Activated CD8-positive, alpha-beta memory T cell treated with anti-CD3 and anti-CD28 coated beads for 1 hour (primary cell): ENCODE measurements at places on chromosomes 3 and 15.

DNA sequence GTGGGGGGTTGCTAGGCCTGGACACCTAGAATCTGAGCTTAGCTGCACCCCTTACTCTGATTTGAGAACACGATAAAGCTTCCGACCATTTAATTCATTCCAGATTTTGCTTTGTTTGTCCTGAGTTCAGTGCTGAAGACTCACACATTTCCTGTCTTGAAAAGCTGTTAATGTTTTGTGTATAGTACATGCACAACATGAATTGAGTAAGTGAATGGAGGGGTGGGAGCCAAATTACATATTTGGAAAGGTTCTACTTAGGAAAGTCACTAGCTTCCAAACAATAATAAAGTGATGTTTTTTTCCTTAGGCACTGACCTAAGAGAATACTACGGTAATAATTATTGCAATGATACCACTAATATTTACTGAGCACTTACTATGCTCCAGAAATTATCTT, 955.2 kb upstream of the NR2F2 start:
- DNase-seq: no peak

DNA sequence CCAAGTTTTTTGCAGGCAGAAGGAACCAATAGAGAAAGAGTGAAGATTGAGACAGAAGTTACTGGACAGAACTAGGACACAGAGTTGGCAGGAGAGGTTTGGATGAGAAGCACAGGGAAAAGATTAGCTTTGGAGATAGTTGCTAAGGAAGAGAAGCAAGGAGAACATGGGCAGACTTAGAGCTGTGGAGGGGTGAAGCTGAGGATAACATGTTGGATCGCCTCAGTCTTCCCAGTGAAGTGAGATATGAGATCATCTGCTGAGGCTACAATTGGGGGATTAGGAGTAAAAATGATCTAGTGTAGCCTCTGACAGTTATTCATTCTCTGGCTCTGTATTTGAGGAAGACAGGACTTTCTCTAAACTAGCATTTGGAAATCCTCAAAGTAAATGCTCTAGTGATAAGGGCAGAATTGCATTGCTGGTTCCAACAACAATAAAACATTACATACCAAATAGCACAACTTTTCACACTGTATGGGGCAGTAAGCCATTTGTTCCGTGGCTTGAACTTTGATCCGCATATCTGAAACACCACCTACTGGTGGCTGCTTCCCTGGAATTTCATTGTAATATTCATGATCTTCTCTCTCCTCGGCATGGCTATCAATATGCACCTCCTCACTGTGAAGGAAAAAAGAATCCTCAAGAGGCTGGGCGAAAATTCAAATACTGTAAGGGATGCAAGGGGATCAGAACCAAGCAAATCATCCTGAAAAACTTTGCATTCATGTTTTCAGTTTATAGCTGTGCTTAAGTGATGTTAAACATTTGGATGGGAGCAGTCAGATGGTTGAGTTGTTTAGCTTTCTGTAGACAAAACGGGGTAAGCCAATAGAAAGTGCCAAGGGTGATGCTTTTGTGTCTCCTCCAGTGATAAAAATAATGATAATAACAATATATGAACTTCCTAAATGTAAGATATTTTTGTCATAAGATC, 22.2 kb upstream of the EID1 start:
- no peak for DNase-seq

- peak; percentile 74 for DNase-seq
Measured at GRCh38 chr15:74995182-74995778, at the start of gene SCAMP5. Gene SCAMP5, plus strand, starts transcription at chr15:74995563. Its CDS starts 16,277 bp downstream, at chr15:75011840.

- DNase-seq: no peak
Measured at GRCh38 chr15:52196891-52197290, 5.7 kb upstream of the GNB5 start.

- DNase-seq: no peak
Measured at GRCh38 chr3:159185443-159186050, 383.7 kb downstream of the MFSD1 start.

GRCh38 chr3:15055019-15055557, 10.0 kb downstream of the MRPS25 start:
- DNase-seq: no peak

GRCh38 chr3:15097891-15098290, 1.1 kb downstream of the RBSN start:
- no peak for DNase-seq

DNA sequence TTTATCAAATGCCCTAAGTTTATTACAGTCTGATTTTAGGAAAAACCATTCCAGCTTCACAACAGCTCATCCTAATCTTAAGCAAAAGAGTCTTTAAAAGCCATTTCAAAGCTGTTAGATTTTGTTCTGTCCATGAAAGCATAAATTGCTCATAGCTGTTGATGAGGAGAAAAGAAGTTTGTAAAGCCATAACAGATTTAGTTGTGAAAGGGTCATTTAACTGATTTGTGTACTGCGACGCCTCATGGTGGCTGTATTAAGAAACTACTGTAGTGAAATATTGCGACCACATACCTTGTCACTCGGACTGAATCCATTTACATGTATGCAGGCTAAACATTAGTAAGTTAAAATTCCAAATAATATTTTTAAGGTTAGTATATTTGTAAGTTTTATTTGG, 20.9 kb downstream of the BBX start:
- no peak for DNase-seq

GRCh38 chr3:70507486-70507885, 195.0 kb upstream of the MDFIC2 start:
- DNase-seq: no peak

GRCh38 chr15:40957581-40958051, 4.3 kb downstream of the CHAC1 start:
- DNase-seq: no peak

- no peak for DNase-seq
Measured at GRCh38 chr3:120572027-120572426, 24.1 kb upstream of the NDUFB4 start.

DNA sequence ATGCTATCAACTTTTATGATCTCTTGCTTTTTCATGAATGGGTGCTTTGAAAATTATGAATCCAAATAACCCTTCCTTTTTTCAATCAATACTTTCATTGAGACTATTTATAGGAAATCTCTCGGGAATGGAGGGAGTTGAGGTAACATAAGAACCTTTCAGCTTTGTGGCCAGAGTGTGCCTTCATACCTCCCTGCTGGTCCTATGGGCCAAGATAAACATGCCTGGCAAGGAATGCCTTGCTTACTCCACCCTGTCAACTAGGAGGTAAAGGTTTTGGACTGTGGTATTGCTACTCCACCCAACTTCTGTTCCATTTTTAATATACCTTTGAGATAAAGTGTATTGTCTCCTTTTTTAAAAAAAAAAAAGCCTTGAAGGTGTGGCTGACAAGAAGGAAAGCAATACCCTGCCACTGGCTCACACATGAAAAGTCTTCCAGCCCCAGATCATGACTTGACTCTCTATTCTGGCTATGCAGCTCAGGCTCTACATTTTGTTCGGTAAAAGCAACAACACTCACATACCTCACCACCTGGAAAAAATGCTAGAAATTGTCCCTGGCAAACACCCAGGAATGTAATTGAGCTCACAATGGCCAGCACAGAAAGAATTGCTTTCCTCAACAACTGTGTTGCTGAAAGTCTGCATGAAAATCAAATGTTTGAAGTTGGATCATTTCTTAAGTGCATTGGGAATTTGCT, 35.8 kb downstream of the COL8A1 start:
- no peak for DNase-seq

DNA sequence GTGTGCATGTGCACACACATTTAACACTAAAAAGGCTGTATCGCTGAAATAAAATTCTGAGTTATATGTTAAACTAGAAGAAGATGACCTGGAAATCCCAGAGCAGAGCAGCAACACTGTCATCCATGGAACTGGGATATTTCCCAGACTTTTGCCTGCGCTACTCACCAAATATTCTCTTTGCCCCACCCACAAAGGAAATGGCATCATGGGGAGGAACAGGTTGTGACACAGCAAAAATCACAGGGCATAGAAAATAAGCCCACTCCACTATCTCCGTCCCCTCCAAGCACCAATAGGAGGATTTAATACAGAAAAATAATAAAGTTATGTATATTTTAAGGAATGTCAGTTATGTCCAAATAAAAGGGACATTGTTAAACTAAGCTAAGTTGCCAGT, 71.7 kb downstream of the COL8A1 start:
- no peak for DNase-seq

GRCh38 chr3:67418426-67419217, 235.8 kb downstream of the SUCLG2 start:
- no peak for DNase-seq

- no peak for DNase-seq
Measured at GRCh38 chr3:29892976-29893554, 612.2 kb downstream of the RBMS3 start.

- DNase-seq: no peak
Measured at GRCh38 chr3:104575634-104576033, 791.1 kb upstream of the ALCAM start.

GRCh38 chr3:195209083-195209846, 61.7 kb downstream of the XXYLT1 start:
- DNase-seq: no peak

- no peak for DNase-seq
Measured at GRCh38 chr15:84827246-84827645, 10.1 kb downstream of the ALPK3 start.

GRCh38 chr3:73094129-73094528, 32.7 kb downstream of the EBLN2 start:
- DNase-seq: no peak

GRCh38 chr3:25437953-25438352, 9.9 kb downstream of the RARB start:
- no peak for DNase-seq

DNA sequence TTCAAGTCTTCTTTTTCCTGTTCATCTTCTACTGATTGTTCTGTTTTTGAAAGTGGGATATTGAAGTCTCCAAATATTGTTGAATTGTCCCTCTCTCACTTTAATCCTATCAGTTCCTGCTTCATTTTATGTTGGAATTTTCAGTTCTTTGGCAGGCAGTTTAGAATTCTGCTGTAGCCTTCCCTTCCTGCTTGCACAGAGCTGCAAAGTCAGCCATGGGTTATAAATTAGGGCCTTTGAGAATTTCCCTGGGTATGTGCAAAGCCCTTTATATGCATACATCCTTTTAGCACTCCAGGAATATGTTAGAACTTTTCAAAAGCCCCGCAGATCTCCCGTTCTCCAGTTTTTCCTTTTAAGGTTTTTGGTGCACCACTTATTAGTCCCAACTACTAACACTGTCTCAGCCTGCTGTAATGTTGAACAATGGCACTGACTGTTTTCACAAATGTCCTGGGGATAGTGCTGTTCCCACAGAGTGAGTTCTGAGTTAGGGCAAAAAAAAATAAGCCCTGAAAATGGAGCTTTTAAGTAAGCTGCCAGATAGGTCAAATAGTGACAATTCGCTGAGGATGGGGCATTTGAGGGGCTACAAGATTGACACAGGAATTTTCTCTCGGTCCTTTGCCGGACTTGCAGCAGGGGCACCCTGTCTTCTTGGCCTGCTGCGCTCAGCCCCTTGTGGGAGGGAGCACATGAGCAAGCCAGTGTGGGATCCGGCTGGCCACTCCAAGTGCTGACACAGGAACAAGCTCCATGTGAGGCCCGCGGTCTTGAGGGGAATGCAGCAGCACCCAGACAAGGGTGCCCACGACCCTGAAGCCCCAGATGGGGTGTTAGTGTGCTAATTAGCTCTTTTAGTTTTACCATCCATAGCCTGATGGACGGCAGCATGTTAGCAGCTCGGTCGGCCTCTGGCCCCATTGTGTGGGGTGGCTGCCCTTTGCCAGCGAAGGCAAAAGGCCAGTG, 96.0 kb downstream of the VPS8 start:
- DNase-seq: no peak

DNA sequence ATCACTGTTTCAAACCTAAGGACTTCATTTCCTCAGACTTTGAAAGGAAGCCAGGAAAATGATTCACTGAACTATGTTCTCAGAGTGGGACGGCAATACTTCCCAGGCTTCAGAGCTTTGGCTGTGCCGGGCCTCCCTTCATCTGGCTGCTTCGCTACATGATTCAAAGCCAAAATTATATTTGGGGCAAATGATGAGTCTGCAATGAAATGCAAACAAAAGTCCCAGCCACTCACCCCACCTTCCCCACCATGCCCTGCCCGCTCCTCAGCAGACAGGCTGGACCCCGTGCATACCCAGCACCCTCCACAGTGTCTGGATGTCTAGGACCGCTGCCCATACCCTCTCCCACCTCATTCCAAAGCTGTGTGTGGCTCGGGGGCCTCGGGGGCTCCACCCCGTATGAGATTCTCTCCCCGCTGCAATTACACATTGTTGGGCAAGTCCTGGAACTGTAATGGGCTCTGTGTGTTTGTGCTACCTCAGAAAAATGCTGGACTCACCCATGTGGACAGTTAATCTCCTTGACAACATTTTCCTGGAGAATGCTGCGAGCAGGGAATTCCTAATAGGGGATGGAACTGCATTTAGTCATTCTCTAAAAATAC, 32.2 kb downstream of the ATP10A start:
- no peak for DNase-seq

DNA sequence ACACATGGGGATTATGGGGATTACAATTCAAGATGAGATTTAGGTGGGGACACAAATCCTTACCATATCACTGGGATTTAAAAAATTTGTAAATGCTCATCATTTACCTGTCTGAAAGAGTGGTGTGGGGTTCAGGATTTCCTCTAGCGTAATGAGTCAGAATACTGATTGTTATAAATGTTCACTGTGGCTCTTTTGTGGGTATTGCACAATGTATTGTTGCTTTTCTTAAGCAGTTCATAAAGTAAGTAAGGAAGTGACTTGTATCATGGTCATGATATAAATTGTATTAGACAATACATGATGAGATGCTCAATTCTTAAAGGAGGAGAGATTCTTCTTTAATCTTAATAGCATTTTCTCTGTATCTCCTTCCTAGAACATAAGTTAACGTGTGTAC, 262.1 kb downstream of the CNTN4 start:
- no peak for DNase-seq

DNA sequence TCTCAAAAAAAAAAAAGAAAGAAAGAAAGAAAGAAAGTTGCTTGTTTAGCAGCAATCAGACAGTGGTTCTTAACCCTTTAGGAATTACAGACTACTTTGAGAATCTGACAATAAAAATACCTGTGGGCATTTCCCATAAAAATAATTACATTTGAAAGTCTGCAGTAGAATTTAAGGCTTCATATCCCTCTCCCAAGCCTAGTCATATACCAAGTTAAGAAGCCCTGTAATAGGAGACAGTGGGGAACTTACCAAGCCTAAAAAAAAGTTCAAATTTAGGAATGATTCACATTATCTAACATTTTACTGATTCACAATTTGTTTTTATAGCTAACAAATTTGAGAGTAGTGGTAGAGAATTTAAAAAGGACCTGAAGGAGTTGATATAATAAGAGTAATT, 47.5 kb downstream of the LRRFIP2 start:
- DNase-seq: no peak

DNA sequence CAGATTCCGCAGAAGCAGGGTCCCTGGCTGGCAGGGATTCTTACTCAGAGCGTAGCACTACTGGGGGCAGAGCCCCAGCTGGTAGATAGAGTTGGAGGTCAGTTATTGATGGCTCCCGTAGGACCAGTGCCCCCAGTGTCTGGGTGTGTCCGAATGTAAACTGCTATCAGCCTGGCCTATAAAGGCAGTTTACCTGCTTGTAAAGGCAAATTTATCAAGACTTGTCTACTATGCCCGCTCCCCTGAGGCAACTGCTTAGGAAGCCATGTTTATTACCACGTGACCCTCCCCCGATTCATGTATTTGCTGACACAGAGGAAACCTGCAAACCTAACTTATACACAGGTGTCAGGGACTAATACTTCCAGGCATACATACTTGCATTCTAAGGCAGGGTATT, 607 bp upstream of the PPP1R14D start:
- no peak for DNase-seq
